ENCODE measurements at places on chromosomes 11 and 22.

GRCh38 chr11:10375280-10375971 is 70.6 kb downstream of the ADM start:
- no peak for DNase-seq

DNA sequence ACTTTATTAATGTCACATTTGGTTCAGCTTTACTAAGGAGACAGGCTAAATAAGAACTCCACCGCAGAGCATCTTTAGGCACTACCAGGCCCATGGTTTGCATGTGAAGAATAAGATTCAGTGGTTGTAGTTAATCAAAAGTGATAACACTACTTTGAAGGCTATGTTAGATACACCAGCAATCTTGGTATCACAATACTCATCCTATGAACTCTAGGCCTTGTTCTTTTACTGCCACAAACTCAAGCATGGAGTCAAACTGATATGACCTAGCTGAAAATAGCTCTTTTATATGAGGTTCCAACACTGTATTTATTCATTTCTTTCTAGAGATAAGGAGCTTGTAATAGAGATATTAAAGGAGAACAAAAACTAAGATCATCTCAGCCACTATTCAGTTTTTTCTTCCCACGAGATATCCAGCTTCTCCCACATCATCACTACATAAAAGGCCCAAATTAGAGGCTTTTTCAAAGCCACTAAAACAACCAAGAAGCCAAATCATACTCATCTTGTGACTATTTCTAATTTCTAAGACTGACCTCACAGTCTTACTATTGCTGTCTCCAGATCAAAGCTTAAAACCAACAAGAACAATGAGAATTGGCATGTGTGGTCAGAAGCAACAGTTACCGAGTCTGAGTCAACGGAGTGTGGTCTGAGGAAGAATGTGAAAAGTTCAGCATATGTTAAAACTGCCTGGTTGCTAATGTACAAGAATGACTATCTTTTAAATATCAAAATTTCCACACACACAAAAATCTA is 25.1 kb upstream of the GUCY1A2 start:
- peak; percentile 16 for DNase-seq

DNA sequence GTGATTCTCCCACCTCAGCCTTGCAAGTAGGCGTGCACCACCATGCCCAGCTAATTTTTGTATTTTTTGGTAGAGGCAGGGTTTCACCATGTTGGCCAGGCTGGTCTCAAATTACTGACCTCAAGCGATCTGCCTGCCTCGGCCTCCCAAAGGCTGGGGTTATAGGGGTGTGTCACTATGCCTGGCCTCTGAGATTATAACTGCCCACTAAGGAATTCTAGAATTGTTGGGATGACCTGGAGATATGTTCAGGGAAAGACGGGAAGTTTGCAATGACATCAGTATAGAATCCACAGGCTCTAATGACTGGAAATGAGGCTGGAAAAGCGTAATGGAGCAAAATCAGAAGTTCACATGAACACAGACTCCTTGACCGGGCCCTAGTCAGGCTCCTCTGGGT is 62.2 kb downstream of the CLMP start:
- no peak for DNase-seq

GRCh38 chr22:47160781-47161520 is 398.5 kb downstream of the TBC1D22A start:
- no peak for DNase-seq

GRCh38 chr11:11416917-11417316 is 63.9 kb upstream of the CSNK2A3 start:
- DNase-seq, result peak; percentile 85
